Endothelial cell (in vitro differentiated cells): ENCODE measurements at places on chromosomes 5 and 9.
A peak's percentile ranks its signal among the peaks of the same experiment; 100 is the strongest.

GRCh38 chr5:40093550-40093949, 586.2 kb upstream of the PTGER4 start:
- no peak for DNase-seq

- DNase-seq = no peak
These were observed 25.3 kb downstream of the FAF2 start for GRCh38 chr5:176473335-176474006.

DNA sequence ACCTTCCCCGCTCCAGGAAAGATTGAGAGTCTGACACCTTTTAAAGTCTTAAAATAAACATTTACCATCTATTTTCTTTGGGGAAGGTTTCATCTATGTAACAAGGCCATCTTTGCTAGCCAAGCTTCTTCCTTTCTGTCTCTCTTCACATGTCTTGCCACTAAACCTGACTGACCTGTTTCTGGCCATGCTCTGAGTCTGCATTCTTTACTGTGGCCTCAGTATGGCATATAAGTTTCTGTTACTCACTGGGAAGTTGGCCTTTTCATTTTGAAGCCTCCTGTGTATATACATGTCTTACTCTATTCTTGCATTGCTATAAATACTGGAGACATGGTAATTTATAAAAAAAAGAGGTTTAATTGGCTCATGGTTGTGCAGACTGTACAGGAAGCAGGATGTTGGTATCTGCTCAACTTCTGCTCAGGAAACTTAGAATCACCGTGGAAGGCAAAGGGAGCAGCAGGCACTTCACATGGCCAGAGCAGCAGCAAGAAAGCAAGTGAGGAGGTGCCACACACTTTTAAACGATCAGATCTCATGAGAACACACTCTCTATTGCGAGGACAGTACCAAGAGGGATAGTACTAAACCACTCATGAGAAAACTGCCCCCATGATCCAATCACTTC, 48.1 kb downstream of the KCNV2 start:
- no peak for DNase-seq

GRCh38 chr5:174172566-174172965, 127.1 kb downstream of the NSG2 start:
- no peak for DNase-seq

GRCh38 chr5:36928947-36929346, 52.4 kb downstream of the NIPBL start:
- no peak for DNase-seq

GRCh38 chr5:32754284-32754683, 43.2 kb downstream of the NPR3 start:
- DNase-seq = no peak

GRCh38 chr9:105290418-105290817, 46.0 kb downstream of the SLC44A1 start:
- DNase-seq = no peak

GRCh38 chr9:134451700-134452458, 125.6 kb downstream of the RXRA start:
- DNase-seq = no peak

DNA sequence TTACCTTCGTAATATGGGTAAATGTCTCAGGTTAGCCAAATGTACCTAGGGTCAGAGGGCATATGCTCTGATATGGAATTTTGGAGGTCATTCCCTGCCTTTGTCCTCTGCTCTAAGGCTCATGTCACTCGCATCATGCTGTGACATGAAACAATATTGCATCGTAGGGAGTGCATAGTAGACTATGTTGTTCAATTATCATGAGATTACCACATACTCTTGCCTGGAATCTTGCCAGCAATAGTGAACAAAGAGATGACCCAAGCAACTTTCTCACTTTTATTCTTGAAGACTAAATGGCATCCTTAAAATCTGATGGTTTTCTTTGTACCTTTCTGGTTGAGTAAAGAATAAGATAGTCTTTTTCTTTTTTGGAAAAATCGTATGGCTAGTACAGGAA, 27.6 kb downstream of the ZNF462 start:
- no peak for DNase-seq

GRCh38 chr9:73152953-73153352, 1.3 kb downstream of the ANXA1 start:
- DNase-seq = no peak

- no peak for DNase-seq
These were observed 26.1 kb upstream of the SEC16A start for GRCh38 chr9:136508729-136509500.

- no peak for DNase-seq
These were observed 483.7 kb downstream of the BNC2 start for GRCh38 chr9:16386827-16387077.

DNA sequence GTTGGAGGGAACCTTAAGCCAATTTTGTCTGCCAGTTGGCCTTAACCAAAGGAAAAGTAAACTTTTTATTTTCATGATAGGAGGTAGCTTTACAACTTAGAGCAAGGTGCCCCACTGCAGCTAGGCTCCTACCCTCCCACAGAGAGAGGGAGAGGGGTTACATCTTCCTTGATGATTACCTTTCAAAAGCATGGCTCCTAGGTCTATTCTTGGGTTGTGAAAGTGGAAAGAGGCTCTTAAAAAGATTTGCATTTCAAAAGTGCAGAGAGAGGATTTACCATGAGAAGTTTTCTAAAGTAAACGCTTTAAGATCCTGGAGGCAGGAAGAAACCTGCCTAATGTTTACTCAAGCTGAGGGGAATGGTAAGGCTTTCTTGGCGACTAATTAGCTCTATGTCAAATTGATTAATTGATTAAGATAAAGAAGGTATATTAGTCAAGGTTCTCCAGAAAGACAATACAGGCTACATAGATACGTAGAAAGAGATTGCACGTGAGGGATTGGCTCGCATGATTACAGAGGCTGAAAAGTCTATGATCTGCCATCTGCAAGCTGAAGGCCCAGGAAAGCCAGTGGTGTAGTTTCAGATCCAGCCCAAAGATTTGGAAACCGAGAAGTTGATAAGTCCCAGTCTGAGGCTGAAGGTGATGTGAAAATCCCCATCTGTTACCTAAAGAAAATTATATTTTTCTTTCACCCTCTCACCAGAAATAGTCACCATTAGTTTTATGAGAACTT, 333.8 kb upstream of the CTNND2 start:
- DNase-seq = no peak

DNA sequence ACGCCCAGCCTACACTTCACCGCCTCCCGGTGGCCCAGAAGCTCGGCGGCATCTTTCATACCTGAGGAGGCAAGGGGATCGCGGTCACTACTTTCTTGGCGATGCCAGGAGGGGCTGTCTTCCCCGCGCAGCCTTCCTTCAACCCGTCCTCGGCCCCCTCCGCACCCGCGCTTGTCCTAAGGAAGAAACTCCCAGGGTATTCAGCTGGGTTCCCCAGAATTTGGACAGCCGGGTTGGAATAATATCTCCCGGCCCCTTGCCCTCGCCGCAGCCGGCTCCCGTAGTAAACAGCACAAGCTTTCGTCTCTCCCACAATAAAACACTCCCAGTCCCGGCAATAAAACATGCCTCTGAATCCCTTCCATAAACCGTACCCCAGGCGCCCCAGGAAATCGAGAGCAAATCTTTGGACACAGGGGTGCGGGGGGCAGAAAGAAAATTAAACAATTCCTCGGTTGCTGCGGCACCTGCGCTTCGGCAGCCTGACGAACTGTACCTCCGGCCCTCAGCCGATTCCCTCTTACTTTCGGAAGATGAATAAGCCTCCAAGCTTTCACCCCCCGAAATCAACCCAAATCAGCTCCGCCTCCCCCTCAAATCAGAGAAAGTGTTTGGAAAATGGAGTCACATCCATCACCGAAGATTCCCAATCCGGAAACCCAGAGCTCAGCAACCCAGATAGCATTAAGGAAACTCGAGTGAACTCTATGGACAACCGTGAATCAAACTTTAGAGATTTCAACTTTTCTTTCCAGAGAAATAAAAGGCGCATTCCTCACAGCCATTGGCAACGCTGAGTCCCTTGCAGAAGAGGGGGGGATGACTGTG, 1.1 kb downstream of the OTP start:
- DNase-seq = no peak

DNA sequence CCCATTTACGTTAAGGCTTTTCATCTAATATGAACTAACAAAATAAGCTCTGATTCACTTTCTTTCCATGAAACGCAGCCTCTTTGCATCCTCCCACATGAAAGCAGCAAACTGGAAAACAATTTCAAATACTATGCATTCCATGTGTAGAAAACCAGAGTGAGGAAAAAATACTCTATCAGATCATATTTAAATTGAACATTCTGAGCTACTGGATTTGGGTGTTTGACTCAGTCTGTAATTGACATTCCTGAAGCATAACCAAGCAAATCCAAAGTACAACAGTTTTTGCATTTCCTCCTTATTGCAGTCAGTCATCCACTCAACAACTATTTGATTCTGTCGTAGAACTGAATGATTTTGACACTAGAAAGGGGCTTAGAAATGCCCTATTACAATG, 399.1 kb upstream of the NMUR2 start:
- DNase-seq = no peak

GRCh38 chr5:68734781-68735180, 359.0 kb upstream of the SLC30A5 start:
- no peak for DNase-seq

DNA sequence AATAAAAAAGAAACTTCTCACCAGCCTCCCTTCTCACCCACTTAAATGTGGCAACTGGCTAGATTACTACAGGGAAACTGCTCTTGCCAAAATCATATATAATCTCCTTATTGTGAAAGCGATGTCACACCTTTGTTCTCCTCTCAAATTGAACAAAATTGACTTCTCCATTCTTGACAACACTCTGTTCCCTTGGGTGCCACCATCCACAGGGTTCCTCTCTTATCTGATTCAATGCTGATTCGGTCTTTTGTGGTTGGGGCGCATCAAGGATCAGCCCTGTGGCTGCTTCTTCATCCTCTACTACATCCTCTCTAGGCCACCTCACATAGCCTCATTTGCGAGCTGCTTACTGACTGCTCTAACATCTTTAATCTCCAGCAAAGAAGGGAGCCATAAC, 86.1 kb downstream of the EDIL3 start:
- no peak for DNase-seq

DNA sequence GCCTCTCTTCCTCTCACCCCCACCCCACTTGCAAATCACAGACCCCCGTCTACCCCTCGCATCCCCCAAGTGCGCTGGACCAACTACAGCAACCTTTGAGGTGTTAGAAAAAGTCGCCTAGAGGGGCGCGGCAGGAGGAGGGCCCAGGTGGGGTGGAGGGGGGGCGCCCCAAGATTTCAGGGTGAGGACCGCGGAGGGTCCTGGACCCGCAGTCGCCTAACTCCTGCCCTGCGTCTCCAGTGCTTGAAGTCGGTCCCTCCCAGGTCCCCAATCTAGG, 379 bp upstream of the EGFLAM start:
- no peak for DNase-seq

- DNase-seq = peak; percentile 10
These were observed 288.0 kb upstream of the SMARCA2 start for GRCh38 chr9:1726993-1727759.

DNA sequence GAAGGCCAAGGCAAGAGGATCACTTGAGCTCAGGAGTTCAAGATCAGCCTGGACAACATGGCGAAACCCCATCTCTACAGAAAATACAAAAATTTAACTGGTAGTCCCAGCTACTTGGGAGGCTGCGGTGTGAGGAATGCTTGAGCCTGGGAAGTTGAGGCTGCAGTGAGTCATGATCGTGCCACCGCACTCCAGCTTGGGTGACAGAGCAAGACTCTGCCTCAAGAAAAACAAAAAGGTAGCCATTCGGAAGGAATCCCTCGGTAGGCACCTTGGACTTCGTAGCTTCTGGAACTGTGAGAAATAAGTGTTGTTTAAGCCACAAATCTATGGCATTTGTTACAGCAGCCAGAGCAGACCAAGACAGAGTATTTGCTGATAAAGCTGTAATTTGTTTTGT, 174.2 kb downstream of the DCP2 start:
- DNase-seq = no peak

GRCh38 chr5:78726571-78726970, 78.0 kb upstream of the LHFPL2 start:
- DNase-seq = no peak

GRCh38 chr5:178238711-178239592, 6.3 kb upstream of the PHYKPL start:
- no peak for DNase-seq

- no peak for DNase-seq
These were observed 228.3 kb upstream of the RASEF start for GRCh38 chr9:83291196-83291595.

GRCh38 chr5:88558366-88558765, 289.7 kb upstream of the TMEM161B start:
- no peak for DNase-seq

- no peak for DNase-seq
These were observed 146.5 kb downstream of the CD180 start for GRCh38 chr5:67050125-67050524.

GRCh38 chr9:120396418-120396817, 183.5 kb downstream of the CDK5RAP2 start:
- no peak for DNase-seq

DNA sequence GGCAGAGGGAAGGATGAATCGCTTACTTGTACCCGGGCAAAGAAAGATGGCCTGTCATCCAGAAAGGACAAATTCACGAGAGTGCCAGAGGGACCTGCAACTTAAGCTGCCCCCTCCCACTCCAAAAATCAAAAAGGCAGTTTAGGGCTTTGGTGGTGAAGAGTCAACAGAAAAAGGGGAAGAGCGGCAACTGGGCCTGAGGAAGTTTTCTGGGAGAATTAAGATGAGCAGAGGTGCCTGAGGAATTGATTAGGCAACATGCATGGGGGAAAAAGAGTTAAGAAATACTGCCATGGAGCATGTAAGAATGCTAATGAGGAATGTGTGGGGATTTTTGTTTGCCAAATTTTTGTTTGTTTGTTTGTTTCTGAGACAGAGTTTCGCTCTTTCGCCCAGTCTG, 1.8 kb upstream of the ACTL7B start:
- no peak for DNase-seq

GRCh38 chr5:166523206-166523605, 1768.2 kb upstream of the WWC1 start:
- no peak for DNase-seq

GRCh38 chr5:171764265-171764664, 21.4 kb upstream of the SMIM23 start:
- no peak for DNase-seq

DNA sequence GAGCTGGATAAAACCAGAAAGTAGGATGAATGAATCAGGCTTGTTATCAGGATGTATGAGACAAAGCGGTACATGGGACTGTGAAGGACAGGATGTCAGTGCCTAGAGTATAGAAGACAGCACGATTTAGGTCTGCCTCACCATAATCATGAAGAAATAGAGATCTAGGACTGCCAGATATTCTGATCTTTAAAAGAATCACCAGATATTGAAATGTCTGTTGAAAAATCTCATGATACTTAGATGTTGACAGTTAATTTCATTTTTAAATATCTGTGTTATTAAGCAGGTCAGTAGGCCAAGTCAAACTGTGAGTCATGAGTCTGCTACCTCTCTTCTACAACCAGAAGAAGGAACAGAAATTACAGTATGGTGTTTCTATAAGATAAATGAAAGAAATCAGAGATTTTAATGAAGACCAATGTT, 65.0 kb downstream of the ST8SIA4 start:
- DNase-seq = no peak

GRCh38 chr9:136019681-136020060, 58.5 kb upstream of the UBAC1 start:
- no peak for DNase-seq
